ENCODE measurements at places on chromosomes 3 and 15.

DNA sequence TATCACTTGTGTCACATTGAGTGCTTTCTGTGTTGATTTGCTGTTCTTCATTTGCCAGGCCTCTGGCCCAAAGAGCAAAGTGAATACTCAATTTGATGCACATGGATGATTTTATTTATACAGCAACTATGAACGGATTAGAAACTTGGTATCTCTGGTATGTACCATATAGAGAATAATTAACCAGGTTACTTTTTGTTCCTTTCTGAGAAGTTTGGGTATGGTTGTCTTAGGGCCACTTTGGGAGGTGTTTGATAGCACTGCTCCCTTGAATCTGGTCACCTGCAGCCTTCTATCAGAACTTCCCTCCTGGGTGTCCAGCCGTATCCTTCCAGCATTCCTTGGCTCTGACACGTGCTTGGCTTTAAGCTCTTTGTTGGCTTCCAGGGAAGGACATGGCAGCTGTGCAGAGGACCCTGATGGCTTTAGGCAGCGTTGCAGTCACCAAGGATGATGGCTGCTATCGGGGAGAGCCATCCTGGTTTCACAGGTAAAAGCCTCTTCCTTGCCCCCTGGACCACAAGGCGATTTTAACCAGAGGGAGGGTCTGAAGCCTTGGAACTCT is 12.7 kb downstream of the TAGLN3 start:
- no peak for DNase-seq

- no peak for DNase-seq
Measured at GRCh38 chr3:30549600-30549999, 56.8 kb upstream of the TGFBR2 start.

DNA sequence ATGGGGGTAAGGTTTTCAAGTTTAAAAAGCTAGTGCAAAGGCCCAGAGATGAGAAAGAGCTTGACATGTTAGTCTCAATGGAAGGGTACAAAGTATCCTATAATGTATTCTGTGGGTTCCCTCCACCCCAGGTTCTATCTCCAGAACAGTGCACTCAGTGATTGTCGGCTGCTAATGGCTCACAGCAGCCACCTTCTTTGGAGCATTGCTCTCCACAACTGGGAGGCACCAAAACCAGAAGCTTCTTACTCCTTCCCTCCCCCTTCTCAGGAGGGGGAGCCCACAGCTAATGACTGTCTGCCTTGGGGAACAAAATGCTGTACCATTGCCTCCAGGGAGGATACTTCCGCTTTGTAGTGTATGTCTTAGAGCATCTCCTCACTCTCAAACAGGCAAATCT is 439.4 kb upstream of the RBMS3 start:
- no peak for DNase-seq

GRCh38 chr3:187031934-187032333 is 101.6 kb downstream of the ST6GAL1 start:
- DNase-seq, result no peak

- no peak for DNase-seq
Measured at GRCh38 chr3:50484722-50485121, 18.7 kb downstream of the CACNA2D2 start.

DNA sequence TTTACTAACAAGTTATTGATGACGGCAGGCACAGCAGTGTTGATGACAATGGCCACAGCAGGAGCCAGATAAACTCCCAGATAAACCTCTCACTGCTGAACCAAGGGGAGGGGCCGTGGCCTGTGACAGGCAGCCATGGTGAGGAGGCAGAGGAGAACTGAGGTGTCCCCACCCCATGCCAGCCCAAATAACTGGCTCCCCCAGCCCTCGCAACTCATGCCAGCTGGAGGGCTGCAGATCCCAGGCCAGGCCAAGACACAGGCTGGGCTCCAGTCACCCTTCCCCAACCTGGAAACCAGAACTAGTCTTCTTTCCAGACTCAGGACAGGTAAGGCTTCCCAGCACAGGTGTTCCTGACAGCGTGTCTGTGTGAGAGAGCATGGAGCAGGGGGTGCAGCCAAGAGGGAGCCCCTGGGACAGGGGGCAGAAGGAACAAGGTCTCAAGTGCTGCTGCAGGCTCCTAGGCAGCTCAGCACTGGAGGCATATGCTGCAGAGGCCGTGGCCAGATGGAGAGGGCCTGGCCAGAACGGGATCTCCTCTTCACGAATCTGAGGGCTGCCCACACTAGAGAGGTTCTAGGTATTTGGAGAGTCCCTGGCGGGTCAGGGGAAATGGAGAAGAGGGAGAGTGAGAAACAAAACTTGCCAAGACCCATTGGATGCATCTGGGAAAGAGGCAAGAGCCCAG is 15.9 kb downstream of the PLA2G4F start:
- DNase-seq, result no peak
